ENCODE measurements at places on chromosomes 12 and 14.

- no peak for DNase-seq
These were observed 94.7 kb downstream of the DIP2B start for GRCh38 chr12:50599366-50600095.

GRCh38 chr14:59631237-59631636, 54.6 kb upstream of the CCDC175 start:
- DNase-seq: no peak

- peak; percentile 35 for DNase-seq
These were observed 34.4 kb downstream of the PROX2 start for GRCh38 chr14:74841230-74842207.

- no peak for DNase-seq
These were observed 2.7 kb upstream of the COX14 start for GRCh38 chr12:50109319-50109718.

DNA sequence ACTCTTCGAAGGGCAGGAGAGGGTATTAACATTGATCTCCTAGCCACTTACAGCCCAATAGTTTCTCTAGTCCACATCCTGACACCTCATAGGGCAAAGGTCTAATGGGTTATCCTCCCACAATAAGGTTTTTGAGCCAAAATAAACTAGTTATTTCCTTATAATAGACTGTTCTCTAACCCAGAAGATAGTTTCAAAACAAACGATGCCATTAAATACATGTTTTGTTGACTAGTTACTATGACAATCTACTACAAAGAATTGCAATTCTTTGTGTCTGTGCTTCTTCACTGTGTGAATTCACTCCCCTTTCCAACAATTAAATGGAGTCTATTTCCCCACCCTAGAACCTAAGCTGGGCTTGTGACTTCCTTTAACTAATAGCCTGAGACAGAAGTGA, 6.4 kb upstream of the ACTR10 start:
- DNase-seq: no peak

DNA sequence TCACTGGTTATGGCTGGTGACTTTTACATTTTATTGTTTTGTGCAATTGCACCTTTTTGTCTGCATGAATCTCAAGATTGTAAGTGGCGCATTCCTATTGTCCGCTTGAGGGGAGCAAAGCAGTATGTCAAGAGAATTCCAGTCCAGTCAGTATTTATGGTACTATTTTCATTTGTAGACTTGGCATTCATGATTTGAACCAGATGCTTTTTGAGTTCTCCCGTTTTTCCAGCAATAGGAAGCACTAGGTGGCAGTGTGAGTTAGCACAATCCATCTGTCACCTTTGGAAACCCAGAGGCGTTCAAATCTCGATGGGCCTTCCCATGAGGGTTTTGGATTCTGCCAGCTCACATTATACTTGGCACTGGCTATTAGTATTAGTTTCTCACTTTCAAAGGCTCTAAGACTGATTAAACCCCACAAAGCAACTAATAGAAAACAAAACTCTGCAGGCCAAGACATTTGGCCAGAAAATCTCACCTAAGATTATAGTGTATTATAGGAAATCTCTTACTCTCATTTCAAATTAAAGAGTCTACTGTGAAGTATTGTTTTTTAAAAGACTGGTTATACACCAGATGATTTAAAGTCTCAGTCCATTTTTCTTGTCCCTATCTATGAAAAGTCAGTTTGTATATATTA, 2.2 kb downstream of the DACT1 start:
- no peak for DNase-seq

- no peak for DNase-seq
These were observed 13.3 kb downstream of the NDUFA12 start for GRCh38 chr12:94990222-94990621.

- DNase-seq: peak; percentile 40
These were observed 13.5 kb upstream of the MYH6 start for GRCh38 chr14:23421594-23421993.

GRCh38 chr12:64665514-64665913, 55.2 kb downstream of the RASSF3 start:
- DNase-seq: peak; percentile 44

DNA sequence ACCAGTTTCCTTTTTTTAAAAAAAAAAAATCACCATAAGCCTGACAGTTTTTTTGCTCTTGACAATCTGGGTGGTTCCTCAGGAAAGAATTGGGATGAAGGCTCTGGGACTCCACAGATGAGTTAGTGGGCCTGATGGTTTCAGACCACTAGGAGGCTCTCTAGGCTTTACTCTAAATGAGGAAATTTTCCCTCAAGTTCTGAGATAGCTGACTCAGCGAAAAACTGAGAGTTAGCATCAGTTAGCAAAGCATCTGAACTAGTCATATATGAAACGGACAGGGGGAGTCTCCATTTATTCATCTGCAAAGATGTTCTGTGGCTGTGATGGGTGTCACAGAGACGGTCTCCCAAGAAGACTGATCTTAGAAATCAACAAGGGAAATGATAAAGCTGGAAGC, 314.3 kb upstream of the OR4E1 start:
- DNase-seq: no peak

- no peak for DNase-seq
These were observed 30.4 kb downstream of the CHST11 start for GRCh38 chr12:104486943-104487819.

GRCh38 chr12:68229956-68230355, 4.3 kb upstream of the IL26 start:
- no peak for DNase-seq

- DNase-seq: no peak
These were observed 4.7 kb upstream of the ITGB7 start for GRCh38 chr12:53211476-53212381.

GRCh38 chr12:132144810-132145168, 532 bp downstream of the NOC4L start:
- DNase-seq: no peak

DNA sequence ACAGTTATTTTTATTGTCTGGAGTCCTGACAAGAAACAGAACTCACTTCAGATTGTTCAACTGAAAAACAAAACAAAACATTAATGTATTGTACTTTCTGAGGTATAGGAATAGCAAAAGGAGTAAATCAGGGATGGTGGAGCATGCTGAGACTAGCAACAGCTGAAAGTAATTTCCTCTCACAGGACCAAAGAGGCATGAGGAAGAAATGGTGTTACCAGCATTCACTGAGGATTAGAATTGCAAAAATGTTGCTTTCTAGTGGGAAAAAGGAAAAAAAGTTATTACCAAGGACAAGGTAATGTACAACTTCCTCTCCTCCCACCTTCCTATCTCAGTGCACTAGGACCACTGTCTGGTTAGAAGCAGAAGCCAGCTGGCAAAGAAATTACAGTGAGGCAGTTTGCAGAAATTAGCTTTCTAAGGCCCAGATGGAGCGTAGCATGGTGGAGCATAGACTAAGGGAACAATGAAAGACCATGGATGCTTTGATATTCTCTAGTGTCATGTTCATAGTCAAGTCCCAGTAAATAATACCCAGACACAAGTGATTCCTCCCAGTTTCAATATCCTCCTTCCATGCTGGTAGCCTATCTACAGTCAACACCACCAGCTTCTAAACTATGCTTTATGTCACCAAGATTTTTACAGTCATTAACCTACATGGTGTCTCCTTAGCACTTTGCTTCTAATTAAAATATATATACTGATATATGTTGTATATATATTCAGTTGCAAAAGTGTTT, 133.7 kb upstream of the DCN start:
- DNase-seq: no peak

- DNase-seq: no peak
These were observed 12.5 kb upstream of the CIPC start for GRCh38 chr14:77085538-77085937.

DNA sequence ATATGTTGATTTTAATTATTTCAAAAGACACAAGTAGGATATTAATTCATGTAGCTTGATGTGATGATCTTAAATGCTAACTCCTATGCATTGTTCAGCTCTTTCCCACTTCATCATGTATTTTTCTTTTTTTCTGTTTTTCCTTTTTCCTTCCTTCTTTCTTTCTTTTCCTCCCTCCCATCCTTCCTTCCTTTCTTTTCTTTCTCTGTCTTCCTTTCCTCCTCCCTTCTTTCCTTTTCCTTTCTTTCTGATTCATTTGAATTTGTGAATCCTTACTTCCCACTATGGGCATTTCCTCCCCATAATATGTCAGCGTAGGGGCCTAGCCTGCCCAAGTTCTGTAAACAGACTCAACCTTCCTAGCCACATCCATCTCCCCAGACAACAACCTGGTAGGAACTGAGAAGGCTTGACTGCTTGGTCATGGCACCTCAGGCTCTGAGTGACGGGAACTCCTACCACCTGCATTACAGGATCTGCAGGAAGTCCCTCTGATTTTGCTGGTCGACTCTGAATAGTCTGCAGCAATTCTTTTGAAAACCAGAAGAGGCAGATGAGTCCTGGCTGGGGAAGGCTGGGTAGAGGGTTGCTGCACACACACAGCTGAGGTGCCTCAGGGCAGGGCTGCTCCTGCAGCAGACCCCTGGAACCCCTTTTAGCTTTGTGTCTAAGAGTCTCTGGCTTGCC, 33.4 kb upstream of the BHLHE41 start:
- no peak for DNase-seq

GRCh38 chr12:104620837-104621531, 164.2 kb downstream of the CHST11 start:
- no peak for DNase-seq

- DNase-seq: no peak
These were observed 44.9 kb upstream of the SRP54 start for GRCh38 chr14:34937876-34938275.

DNA sequence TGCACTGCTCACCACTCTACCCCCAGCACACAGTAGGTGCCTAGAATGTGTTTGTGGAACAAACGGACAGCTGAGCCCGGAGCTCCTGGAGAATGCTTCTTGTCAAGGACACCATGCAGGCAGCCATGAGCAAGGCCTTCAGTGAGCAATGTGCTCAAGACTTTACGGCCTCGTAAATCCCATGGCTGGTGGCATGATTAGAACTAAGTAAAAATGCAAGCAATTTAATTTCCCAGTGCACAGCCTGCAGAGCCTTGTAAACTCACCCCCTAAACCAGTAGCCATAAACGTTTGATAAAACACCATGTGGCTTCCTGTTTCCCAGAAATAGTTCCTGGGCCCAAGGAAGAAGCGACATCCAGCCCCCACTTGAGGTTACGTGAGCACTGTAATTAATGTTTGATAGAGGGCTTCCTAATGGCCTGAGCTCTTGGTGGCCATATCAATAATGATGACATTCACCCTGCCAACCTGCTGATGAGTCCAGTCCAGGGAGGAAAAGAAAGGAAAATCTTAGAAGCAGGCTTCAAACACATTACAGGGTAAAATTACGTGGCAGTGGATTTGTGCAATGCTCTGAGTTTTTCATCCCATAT, 36.4 kb upstream of the FICD start:
- DNase-seq: no peak

DNA sequence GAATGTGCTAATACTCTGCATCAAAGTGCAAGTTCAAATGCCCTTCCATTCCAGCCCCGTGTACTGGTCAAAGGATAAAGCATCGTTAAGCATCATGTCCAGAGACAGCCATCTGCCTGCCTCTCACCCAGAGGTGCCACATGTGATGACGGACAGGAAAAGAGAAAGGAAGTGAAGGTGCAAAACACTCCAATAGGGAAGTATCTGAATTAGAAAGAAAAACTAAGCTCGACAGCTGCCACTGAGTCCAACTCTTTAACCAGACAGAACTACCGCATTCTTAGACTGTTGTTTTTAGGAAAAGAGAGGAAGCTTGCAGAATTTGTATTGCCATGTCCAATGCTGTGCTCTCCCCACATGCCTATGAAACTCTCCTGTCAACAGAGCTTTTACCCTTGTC, 465.0 kb upstream of the SOX5 start:
- DNase-seq: no peak

DNA sequence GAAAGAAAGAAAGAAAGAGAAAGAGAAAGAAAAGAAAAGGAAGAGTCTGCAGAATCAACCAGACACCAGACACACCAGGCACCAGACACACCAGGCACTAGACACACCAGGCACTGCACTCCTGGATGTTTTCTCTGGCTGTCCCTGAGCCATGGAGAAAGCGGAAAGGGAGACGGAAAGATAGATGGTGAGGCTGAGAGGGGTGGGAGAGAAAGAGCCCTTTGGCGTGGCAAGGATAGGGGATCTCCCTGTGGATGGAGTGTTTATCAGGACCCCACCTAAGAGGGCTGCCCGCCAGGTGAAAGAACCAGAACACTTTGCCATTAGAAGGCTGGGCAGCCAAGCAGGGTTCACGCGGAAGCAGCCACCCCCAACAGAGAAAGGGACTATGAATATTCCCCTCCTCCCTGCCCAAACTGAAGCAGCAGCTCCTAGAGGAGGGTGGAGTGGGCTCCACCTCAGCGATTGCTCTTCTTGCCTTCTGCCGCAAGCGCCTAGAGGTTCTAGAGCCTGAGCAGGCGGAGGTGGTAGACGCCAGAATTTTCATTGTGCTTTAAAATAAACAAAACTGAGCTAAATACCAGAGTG, 13.4 kb downstream of the ST8SIA1 start:
- no peak for DNase-seq

DNA sequence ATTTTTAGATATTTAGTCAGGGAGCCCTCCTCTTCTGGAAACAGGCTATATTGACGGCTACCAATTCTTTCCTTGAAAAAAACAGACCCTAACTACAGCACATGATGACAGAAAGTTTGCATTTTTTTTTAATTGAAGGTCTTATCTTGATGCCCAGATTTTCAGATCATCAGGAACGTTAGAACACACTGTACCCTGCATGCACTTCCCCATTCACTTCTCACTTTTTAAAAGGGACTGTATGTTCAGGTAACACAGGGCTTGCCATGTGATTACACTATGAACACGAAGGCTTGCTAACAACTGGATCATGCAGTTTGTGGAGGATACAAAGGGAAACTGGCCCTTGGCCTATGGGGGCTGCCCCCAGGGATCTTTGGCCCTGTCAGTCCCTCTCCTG, 92.6 kb downstream of the RPS29 start:
- DNase-seq: no peak

DNA sequence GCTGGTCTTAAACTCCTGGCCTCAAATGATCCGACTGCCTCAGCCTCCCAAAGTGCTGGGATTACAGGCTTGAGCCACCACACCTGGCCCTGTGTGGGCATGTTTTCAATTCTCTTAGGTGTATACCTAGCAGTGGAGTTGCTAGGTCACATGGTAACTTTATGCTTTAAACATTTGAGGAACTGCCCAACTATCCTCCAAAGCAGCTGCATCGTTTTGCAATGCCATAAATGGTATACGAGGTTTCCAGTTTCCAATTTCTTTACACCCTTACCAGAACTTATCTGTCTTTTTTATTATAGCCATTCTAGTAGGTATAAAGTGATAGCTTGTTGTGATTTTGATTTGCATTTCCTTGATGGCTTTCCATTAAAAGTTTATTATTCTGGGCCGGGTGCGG, 25.1 kb downstream of the RBMS2 start:
- DNase-seq: no peak

DNA sequence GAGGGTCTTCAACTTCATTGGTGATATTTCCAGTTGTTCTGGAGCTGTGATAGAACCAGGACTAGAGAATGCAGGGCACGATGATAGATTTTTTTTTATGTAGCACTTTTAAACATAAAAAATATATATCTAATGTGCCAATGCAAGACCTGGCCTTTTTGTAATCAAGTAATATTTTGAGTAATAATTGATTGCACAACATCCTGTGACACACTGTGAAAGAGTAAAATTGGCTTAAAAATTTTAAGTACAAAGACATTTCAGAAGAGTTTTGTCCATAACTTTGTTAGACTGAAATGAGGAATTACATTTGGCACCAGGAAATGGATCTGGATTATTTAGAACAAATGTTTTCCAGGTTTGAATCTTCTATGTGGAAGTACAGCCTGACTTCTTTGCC, 22.1 kb downstream of the PRKCH start:
- no peak for DNase-seq

GRCh38 chr14:49961270-49962222, 68.7 kb downstream of the ARF6 start:
- DNase-seq: no peak
